ENCODE measurements at places on chromosomes 7 and 10.
A peak's percentile ranks its signal among the peaks of the same experiment; 100 is the strongest.

DNA sequence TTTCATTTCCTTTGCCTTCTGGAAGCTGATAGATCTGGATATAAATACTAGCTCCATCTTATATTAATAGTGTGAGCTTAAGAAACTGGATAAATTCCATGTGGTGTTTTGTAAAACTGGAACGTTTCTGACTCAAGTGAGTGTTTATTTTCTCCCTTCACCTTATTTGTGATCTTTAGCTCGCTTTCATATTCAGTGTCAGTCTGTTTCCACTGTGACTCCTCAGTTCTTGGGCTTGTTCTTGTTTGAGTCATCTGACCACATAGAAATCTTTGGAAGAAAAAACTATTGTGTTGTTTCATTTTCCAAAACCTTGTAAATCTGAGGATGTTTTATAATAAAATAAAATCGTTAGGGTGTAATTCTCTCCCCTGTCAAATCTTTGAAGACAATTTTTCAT, 186.4 kb downstream of the POLR1F start:
- DNase-seq: peak; percentile 26

- DNase-seq: no peak
Measured at GRCh38 chr7:135186841-135187253, 16.3 kb upstream of the CYREN start.

GRCh38 chr10:15253951-15254807, 85.7 kb upstream of the NMT2 start:
- no peak for DNase-seq

DNA sequence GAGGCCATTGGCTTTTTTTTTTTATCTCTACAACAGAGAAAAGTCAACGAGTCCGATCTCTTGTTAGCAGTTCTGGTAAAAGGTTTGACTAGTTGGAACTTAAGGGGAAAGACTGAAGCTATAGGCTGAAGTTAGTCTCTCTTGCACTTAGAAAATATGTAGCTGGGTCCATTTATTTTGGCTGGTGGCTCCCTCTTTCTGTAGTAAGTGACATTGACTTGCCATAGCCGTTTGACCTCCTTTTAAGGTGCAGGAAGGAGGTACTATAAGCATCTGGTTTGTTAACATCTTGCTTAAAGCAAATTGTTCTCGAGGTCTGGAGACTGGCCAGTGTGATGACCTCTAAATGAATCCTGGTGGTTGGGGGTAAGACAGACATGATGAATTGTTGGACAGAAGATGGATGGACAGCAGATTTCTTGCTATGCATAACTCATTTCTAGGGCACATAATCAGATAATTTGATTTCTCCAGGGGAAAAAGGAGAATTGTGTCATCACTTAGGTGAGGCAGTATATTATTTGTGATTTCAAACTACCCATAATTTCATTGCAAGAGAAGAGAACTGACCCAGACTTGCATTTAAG, 356.3 kb upstream of the GALNT17 start:
- DNase-seq: no peak

GRCh38 chr10:35416619-35417312, 80.5 kb downstream of the CCNY start:
- DNase-seq: no peak

GRCh38 chr7:123154231-123154860, 45.4 kb downstream of the SLC13A1 start:
- DNase-seq: peak; percentile 6

- DNase-seq: peak; percentile 35
Measured at GRCh38 chr7:80357530-80357929, 154.3 kb downstream of the GNAT3 start.

- DNase-seq: no peak
Measured at GRCh38 chr10:88115407-88115806, 252.0 kb downstream of the PTEN start.

- no peak for DNase-seq
Measured at GRCh38 chr7:30915005-30915601, 3.5 kb downstream of the AQP1 start.

DNA sequence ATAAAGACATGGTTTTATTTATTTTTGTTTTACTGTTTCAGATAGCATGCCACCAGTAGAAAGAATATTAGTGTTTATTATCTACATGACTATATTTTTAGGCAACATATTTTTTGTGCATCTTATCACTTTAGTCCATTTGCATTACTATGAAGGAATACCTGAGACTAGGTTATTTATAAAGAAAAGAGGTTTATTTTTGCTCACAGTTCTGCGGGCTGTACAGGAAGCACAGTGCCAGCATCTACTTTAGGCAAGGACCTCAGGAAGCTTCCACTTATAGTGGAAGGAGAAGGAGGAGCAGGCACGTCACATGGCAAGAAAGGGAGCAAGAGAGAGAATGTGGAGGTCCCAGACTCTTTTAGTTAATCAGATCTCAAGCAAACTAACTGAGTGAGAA, 5.7 kb downstream of the CAV2 start:
- DNase-seq: no peak

DNA sequence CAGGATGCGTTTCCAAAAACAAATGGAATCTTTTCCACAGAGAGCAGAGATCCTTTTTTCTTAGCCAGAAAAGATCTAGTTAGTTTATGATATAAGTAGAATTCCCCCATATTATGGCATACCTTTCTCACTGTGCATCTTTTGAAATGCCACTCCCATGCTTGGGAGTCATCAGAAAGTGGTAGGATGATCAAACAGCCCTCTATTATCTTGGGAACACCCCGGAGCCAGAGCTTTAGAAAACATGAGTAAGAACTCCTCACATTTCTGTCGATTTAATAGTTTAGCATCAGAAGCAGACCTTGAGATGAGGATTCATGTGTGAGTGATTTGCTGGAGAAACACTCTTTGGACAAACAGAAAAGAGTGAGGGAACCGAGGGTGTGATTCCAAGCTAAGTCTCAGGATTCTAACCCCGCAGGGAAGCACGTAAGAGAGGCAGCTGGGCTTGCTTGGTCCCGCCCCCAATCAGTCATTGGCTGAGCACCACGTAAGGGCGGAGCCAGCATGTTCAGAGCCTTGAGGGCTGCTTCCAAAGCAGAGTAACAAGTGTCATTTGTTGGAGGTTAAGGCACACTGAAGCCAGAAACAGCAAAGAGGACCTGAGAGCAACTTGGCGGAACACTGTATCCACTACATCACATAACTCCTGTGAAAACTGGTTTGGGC, 43.7 kb upstream of the NXPH1 start:
- DNase-seq: no peak

DNA sequence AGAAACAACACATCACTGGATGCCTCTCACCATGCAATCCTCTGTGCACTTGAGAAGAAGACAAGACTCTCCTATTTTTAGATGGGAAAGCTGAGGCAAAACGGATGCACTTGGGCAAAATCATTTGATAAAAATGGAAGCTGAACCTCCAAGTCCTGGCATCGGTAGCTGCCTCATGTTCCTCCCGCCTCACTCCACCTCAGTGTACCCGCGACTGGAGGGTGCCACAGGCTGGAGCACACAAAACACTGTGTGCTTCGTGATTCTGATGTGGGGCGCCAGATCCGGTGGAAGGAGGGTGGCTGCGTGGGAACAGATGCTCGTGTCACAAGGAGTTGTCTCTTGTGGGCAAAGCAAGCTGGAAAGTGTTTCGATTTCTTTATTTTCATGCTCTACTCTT, 41.3 kb downstream of the TAS2R41 start:
- no peak for DNase-seq

DNA sequence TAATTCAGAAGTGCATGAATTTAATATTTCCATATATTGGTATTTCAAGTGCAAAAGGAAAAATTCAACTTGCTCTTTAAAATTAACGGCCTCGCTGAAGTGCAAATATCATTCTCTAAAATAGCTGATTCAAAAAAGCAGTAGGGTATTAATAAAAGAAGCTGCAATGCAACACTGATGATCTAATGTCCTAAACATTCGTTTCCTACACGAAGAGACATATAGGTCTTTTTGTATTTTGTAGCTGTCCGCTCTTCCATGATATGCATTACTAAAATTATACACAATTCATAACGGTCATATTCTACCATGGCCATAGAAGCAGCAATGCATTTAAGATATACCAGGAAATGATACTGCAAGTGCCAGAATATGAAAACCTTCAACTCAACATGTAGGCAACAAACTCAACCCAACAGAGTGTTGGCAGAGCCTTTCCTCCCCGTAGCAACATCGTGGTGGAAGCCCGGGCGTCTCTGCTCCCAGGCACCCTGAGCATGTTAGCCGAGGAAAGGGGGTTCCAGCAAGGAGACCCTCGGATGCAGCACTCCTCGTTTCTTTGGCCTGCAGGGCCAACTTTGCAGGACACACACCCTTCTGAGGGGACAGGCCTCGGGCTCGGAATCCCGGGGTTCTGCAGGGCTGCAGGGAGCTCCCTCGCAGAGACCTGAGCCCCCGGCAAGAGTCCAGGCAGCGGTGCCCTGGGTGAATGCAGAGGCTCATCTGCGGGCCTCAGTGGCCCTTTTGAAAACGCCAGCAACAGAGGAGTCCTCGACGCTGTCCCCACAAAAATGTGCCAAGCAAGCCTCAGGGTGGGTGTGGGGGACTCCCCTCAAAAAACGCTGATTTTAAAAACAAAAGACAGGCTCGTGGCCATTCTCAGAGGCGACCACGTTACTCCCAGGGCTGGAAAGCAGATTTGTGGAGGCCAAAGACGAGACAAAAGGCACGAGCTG, 1.6 kb downstream of the FAM171A1 start:
- DNase-seq: no peak

DNA sequence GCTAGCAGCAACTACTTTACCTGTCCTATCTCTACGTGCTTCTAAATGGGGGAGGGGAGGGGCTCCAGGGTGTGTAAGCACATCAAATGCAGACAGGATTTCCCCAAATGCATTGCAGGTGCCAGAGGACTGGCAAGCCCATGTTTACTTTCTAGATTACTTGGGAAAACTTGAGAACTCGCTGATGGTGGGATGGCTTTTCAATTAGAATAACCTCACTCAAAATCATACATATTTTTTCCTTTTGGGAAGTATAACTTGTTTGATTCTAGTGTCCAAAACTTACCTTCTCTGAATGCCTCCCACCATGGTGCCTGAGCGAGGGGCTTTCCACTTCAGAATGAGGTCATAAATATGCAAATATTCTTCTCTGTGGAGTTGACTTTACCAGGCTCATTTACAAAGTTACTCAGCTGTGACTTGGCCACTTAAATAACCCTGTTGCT, 191.3 kb upstream of the RHOBTB1 start:
- DNase-seq: no peak

- no peak for DNase-seq
Measured at GRCh38 chr10:99234791-99235657, 628 bp downstream of the HPSE2 start.

DNA sequence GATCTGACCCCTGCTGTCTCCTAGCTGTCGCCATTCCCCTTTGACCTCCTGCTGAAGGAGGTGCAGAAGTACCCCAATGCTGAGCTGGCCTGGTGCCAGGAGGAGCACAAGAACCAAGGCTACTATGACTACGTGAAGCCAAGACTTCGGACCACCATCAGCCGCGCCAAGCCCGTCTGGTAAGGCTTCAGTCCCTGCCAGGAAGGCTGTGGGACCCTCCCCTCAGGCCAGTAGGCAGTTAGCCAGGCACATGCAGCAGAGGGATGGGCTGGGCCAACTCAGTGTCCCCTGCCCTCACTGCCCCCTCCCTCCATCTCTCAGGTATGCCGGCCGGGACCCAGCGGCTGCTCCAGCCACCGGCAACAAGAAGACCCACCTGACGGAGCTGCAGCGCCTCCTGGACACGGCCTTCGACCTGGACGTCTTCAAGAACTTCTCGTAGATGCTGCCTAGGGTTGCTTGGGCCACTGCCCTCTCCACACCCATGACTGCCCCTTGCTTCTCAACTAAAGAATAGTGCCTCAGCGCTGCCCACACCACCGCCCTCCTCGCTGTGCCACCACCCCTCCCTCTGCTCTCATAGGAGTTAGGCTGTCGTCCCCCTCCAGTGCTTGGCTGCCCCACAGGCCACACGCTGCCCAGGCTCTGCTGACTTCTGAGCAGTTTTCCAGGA, 41.0 kb upstream of the ZMIZ2 start:
- DNase-seq: no peak

- DNase-seq: no peak
Measured at GRCh38 chr10:62851442-62851841, 35.3 kb upstream of the EGR2 start.

DNA sequence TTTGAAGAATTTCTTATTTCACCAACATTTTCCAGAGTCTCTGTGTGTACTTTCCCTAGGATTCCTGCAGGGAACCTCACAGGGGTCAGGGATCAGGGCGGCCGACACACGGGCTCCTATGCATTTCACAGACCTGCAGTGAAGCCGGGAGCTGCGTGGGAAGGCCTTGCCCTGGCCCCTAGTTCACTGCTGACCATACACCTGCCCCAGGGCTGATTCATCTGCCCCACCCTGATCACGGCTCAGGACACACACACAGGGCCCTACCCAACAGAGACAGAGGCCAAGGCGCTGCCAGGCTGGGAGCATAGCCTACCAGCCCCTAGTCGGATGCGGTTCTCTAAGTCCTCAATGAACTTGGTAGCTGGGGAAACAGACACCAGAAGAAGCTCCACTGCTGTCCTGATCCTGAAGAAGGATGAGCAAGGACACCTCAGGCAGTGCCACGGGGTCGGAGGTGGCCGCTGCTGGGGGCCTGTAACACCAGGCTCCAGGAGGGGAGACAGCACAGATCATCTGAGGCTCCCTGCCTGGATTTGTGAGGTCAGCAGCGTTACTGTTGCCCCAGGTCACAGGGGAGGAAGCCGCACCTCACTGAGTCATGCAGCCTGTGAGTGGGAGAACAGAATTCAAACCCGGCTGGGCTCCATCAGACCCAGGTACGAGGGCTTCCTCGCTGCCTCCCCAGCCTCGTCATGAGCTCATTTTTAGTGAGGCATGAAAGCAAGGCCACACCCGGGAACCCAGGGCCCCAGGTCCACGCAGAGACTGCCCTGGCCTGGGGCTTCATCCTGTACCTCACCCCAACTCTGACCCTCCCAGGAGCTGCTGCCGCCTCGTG, 278.8 kb upstream of the PPP2R2D start:
- DNase-seq: no peak

GRCh38 chr7:94355454-94355853, 39.2 kb upstream of the COL1A2 start:
- DNase-seq: peak; percentile 74

GRCh38 chr10:44217274-44217820, 167.6 kb downstream of the CXCL12 start:
- DNase-seq: no peak

DNA sequence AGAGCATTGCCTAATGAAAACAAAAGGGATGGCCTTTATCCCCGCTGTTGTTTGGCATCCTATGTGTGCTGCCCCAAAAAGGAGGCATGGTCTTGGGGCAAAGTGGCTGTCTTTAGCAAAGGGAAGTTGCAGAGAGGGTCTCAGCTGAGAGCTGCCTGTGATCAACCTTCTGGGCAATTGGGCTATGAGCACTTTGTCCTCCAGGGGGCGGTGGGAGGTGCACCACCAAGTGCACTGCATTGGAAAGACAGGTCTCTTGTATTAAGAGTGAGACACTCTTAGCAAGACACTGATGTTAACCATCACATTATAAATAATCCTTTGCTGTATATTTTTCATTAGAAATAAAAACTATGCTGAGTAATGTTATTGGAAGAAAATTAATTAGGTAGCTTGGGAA, 314.8 kb downstream of the POM121L12 start:
- no peak for DNase-seq

DNA sequence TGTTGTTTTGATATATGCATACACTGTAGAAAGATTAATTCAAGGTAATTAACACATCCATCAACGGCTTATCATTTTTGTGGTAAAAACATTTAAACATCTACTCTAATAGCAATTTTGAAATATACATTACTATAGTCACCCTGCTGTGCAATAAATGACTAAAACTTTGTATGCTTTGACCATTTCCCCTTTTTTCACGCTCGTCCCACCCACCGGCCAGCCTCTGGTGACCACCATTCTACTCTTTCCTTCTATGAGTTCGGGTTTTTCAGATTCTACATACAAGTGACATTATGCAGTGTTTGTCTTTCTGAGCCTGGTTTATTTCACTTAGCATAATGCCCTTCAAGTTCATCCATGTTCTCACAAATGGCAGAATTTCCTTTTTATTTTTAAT, 21.3 kb downstream of the CYCS start:
- no peak for DNase-seq
